ENCODE measurements at places on chromosomes 5 and 9. TPM values are rescaled to one million over a fixed set of nuclear protein-coding genes. Genes with fewer than 3 reads are reported as not detected.

DNA sequence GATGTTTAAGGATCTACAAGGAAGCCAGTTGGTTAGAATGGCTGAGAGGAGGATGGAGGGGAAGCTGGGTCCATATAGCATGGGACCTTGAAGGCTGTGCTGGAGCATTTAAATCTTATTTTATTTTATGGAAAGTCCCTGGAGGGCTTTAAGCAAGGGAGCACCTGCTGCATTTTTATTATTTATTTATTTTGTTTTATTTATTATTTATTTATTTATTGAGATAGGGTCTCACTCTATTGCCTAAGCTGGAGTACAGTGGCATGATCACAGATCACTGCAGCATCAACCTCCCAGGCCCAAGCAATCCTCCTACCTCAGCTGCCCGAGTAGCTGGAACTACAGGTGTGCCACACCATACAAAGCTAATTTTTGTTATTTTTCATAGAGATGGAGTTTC, 4.9 kb upstream of the MVB12B start:
- no peak for DNase-seq

Gene TAF11L12
- total RNA-seq, result not detected

DNA sequence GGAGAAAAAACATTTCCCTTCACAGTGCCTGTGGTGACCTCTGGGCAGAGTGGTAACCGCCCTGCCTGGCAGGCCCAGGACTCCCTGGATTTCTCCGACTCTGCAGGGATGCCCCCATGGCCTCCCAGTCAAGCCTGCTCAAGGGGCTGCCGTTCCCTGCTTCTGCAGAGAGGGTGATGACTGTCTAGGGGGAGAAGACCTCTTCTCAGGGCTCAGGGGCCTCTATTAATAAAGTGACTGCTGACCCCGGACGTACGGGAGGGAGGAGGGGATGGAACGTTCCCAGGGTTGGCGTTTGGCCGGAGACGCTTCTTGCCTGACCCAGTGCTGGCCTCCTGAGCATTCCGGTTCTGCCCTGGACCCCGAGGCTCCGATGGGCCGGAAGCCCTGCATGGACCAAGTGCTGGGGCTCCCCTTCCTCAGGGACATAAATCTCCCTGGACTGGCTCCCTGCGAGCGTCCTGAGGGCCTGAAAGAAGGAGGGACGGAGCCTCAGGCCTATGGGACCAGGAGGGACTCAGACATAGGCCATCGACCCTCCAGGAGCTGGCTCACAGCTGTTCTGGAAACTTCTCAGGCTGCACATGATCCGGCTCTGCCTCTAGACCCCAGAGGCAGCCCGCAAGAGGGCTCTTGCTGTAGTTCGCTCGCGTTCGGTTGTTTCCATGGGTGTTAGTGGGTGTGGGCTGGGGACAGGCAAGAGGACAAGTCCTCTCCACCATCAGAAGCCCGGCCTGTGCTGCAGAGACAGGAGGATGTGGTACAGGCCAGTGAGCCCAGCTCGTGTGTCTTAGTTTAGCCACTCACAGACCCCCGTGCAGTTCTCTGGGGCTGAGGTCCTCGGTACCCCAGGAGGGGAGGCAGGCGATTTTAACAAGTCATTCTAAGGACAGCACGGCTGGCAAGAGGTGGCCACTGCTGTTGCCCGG, 8.1 kb upstream of the RNU6ATAC start:
- no peak for DNase-seq

Gene ORM2
- not detected for total RNA-seq

Gene SLC4A9
- 0.38 TPM for total RNA-seq

DNA sequence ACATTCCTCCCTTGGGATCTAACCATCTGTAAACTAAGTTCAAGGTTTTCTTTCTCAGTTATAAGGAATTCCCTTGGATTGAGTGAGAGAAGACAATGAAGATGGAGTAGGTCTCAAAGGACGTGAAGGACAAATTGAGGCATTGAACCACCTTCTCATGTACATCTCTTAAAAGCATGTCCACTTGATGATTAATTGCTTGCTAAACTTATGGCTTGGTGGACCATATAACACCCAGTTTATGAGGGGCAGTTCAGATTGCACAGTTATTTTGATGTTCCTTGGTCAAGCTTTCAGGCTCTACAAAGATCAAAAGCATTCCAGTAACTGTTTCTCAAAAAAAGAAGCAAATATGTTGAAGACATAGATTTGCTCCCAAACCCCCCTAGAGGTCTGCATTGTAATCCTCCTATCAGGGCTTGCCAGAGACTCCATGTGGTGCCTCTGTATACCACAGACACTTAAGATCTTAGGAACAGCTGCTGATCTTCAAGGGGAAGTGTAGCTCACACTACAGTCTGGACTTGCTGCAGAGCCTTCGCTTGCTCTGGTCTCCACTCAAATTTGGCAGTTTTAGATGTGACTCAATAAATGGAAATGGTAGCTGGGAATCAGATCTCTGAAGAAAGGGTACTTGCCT, 56.9 kb upstream of the ALDH1A1 start:
- no peak for DNase-seq

Gene IL7R
- total RNA-seq, result 1.4 TPM

GRCh38 chr9:20914556-20914955, 116.9 kb downstream of the HACD4 start:
- no peak for DNase-seq

DNA sequence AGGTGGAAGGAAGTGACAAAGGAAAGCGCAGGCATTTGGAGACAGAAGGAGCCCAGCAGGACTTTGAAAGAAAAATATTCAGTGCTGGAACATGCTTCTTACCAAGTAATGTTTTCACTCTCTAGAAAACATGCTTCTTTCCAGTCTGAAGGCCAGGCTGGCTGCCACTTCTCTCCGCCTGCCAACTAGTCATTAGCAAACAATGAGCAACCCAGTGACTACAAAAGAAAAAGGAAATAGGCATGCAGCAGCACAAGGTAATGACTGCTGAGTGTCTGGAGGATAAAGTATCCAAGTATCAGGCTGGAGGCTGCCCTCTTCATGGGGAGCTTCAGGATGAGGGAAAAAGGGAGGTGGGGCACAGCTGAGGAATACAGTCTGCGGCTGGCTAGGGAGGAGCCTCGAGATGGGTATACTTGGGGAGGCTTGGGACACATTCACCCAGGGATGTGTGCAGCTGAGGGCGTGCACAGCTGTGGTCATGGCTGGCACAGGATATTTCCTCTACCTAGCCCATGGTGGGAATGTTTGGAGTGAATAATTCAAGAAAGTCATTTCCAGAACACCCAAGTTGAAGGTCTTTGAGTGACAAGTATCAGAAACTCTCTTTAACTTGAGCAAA, 161.5 kb upstream of the KIF2A start:
- DNase-seq, result no peak

Measured in lower leg skin (tissue), 4 donors.